ENCODE measurements at places on chromosomes 4 and X. TPM values are rescaled to one million over a fixed set of nuclear protein-coding genes. Genes with fewer than 3 reads are reported as not detected.

Gene CT45A1
- total RNA-seq, result not detected

GRCh38 chr4:74619931-74620702, 174.2 kb downstream of the BTC start:
- no peak for DNase-seq

GRCh38 chr4:26028793-26029567, 115.0 kb downstream of the SMIM20 start:
- DNase-seq, result no peak

GRCh38 chr4:154471526-154472331, 19.9 kb downstream of the DCHS2 start:
- DNase-seq, result no peak

Gene MTNR1A
- total RNA-seq, result not detected

Gene ATOH1
- total RNA-seq, result not detected

GRCh38 chr4:102076622-102077021, 268.7 kb downstream of the SLC39A8 start:
- no peak for DNase-seq

Gene GAB3
- 6.9 TPM for total RNA-seq

GRCh38 chr4:87262886-87263285, 42.5 kb upstream of the KLHL8 start:
- DNase-seq, result no peak

DNA sequence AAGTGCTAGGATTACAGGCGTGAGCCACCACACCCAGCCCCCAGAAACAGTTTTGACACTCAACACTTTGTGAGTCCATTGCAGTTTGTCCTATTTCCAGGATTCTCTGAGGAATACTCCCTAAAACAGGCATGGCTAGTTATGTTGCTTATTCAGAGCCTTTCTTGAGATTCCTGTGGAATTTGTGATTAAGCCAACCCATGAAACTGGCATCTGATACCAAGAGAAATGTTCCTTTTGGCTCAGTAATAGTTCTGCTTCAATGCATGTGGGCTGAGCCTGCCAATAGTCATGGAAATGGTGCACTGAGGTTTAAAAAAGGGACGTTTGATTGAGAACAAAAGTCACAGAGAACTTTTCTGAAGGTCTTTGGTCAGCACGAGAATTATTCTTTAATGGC, 241.7 kb downstream of the PPP1R2C start:
- no peak for DNase-seq

Gene TNIP3
- 0.59 TPM for total RNA-seq

- DNase-seq, result no peak
Observed at GRCh38 chr4:123701131-123701575, 304.6 kb downstream of the SPRY1 start.

- DNase-seq, result no peak
Observed at GRCh38 chr4:26785810-26786209, 74.8 kb upstream of the STIM2 start.

Gene CPE
- total RNA-seq, result 6.9 TPM

All from osteoblast (primary cell).